ENCODE measurements at places on chromosomes 4 and X.

- no peak for DNase-seq
Observed at GRCh38 chr4:166499820-166500219, 626.8 kb downstream of the TLL1 start.

DNA sequence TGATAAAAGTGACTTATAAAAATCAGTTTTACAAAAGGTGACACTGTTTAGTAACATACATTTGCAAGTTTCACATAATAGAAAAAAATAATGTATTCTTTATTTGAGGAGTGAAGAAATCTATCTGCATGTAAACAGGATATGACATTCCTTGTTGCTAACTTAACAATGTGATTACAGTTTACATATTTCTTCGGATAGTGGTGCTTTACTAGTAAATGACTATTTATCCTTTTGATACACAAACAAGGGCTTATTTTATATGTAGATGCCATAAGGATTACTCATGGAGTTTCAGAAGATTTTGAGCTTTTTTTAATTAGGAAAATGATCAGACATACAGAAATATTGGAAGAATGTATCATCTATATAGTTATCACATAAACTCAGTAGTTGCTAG, 126.5 kb downstream of the SLIT2 start:
- no peak for DNase-seq

GRCh38 chrX:21939906-21940305, 603 bp upstream of the SMS start:
- DNase-seq = no peak

- no peak for DNase-seq
Observed at GRCh38 chrX:68762766-68763165, 66.1 kb upstream of the EFNB1 start.

DNA sequence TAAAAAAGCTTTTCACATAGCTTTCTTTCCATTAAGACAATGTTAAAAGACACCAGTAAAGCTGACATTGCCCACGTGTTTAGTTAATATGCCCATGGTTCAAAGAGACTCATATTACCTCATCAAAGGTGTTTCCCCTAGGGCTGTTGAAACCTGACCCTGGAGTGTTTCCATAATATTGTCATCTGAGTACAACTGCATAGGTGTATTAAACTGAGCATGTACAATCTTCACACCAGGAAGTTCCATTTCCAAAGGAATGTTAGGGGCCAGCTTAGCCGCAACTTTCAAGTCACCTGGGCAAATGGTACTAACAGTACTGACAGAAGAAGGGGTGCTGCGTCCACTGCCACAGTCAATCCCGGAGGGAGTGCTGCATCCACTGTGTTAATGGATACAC, 27.1 kb downstream of the PDLIM3 start:
- no peak for DNase-seq

- no peak for DNase-seq
Observed at GRCh38 chr4:3781193-3781886, 15.2 kb downstream of the ADRA2C start.

DNA sequence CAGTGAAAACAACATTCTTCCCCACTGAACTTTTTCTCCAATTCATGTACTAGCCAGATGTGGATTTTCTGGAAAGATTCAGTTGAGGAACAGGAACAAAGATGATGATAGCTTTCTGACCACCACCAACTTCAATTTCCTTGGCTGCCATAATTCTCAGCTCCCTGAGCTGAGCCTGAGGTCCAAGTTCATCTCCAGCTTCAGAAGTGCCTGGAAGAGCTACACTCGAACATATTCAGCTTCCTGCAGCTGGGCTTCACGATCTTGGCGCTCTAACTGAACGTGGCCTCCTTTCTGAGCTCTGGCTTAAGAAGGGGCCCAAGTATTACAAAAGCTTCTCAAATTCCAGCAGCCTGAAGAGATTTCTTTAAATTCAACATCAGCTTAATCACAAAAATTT, 83.9 kb downstream of the QDPR start:
- DNase-seq = no peak

All from stimulated activated CD4-positive, alpha-beta T cell treated with anti-CD3 and anti-CD28 coated beads, Interleukin-1b, Interleukin-23, amount 100 ng/mL, for 1 hour (primary cell).